ENCODE measurements at places on chromosomes 1 and 21.

DNA sequence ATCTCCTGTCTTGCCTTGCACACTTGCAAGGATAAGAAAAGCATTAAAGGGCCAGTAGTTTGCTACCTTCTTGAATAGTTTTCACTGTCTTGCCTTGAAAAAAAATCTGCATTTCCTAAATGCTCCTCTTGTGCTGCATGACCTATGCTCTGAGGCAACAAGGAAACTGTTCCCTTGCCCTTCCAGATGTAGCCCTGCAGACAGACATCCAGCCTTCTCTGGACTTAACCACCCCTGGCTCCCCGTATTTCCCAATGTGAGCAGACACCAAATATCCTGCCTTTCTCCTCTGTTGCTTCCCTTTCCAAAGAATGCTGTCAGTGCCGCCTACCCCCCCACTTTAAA is 177.6 kb downstream of the GABPA start:
- DNase-seq, result no peak

GRCh38 chr1:225878282-225878681 is 3.9 kb downstream of the TMEM63A start:
- no peak for DNase-seq

GRCh38 chr21:19830446-19830845 is 1167.8 kb upstream of the NCAM2 start:
- no peak for DNase-seq

- no peak for DNase-seq
Measured at GRCh38 chr1:16218014-16218673, 5.7 kb upstream of the ARHGEF19 start.

- no peak for DNase-seq
Measured at GRCh38 chr21:32858628-32859027, 87.1 kb upstream of the PAXBP1 start.

DNA sequence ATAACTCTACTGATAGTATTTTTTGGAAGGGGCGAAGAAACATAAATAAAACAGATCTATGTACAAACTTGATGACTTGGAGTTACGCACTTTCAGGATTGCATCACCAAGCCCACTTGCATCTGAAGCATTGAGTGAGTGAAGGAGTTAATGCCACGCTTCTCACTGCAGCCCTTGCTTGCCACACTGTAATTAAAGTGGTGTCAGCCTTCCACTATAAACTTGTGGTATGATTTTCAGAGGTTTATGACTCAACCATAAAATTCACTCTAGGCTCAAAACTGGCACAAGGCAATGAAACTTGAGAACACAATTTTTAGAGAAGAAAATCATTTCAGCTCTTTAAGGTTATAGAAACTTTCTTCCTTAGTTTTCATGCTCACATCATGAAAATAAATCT is 93.9 kb upstream of the PRMT6 start:
- DNase-seq, result no peak

- DNase-seq, result no peak
Measured at GRCh38 chr1:3742439-3743298, 9.6 kb upstream of the CCDC27 start.

- no peak for DNase-seq
Measured at GRCh38 chr1:66731170-66731865, 20.9 kb upstream of the DYNLT5 start.

- DNase-seq, result peak; percentile 90
Measured at GRCh38 chr21:46213620-46214286, 14.8 kb downstream of the LSS start.

DNA sequence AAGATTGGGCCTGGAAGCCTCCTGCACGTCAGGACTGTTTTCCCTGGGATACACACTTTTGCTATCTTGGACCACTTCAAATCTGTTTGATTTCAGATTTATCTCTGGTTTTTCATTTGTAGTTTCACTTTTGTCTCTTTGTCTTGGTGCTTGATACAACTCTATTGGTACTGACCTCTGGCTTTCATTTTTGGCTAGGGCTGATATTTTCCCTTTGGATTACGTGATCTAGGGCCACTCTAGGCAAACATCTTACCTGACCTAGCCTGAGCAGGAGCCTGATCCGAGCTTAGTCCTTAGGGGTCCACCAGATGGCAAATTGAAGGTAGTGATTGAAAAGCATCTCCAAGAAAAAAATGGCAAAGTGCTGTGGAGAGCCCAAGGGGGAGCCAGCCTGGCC is 39.6 kb downstream of the ZBTB18 start:
- DNase-seq, result no peak

DNA sequence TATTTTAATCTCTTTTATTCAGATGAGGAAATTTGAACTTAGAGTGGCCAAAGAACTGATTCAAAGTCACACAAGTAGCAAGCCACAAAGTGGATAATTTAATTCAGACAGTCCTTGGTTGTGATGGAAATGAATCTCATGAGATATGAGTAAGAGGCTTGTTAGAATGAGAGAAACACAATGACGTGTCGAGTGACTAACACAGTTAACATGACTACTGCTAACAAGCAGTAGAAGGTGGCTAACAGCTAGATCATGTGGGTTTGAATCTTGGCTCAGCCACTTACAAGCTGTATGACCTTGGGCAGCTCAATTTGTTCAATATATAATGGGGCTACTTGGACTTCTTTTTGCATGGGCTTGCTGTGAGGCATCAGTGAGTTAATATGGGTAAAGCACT is 104.5 kb upstream of the LMO4 start:
- DNase-seq, result no peak

Data from BE2C (cell line).